ENCODE measurements at places on chromosomes 1 and 21.
A peak's percentile ranks its signal among the peaks of the same experiment; 100 is the strongest.

- no peak for DNase-seq
Observed at GRCh38 chr1:70431317-70431716, 20.2 kb downstream of the CTH start.

GRCh38 chr1:116737855-116738321 is 16.3 kb upstream of the CD2 start:
- DNase-seq, result no peak

DNA sequence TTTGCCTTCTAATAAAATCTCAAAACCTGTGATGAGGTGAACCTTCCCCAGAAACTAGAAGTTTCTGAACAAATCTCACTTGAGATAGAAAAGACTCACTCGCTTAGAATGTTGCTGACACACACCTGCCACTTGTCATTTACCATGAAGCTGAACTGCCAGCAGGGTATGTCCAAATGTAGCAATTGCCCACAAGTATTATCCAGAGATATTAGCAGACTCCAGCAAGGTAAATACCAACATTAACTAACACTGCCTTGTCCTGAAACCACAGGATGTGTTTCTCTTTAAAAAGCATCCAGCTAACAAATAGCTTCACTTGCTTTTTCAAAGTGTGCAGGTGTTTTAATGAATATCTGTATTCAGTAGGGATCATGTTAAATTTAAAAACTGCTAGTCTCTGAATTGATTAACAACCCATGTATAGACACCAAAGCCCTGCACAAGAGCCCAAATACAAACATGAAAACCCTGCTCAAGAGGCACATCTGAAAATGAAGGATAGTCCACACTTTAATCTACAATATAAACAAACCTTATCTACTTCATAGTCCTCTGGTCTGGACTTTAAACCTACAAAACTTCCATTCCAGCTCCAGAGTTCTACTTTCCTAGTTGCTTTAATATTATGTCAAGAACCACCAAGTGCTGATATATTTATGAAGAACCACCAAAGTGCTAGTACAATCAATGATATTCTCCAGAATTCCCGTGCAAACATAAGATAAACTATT is 19.3 kb downstream of the KRTAP8-1 start:
- no peak for DNase-seq

- no peak for DNase-seq
Observed at GRCh38 chr1:223179280-223179679, 36.2 kb upstream of the TLR5 start.

- DNase-seq, result no peak
Observed at GRCh38 chr1:112007169-112007568, 17.7 kb upstream of the KCND3 start.

- DNase-seq, result peak; percentile 94
Observed at GRCh38 chr1:47313915-47314664, at the start of gene STIL. Gene STIL (minus strand): TSS chr1:47314147. CDS start chr1:47310319, 3,828 bp downstream.

DNA sequence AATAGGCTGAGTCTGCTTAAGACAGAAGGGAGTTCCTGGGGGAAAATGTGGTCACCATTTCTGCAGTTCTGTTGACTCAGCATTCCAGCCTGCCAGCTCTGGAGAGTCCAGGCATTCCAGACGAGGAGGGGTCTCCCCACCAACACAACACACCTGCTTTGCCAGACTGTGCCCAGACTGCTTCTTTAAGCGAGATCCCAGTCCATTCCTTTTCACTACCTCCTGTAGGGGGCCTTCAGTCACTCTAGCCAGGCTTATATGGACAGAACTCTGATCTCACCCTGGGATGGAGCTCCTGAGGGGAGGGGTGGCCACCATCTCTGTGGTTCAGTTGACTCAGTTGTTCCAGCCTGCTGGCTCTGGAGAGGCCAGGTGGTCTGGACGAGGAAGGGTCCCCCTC is 48.5 kb downstream of the UBE2U start:
- DNase-seq, result no peak

GRCh38 chr1:64848136-64848535 is 103.3 kb downstream of the RAVER2 start:
- DNase-seq, result no peak

DNA sequence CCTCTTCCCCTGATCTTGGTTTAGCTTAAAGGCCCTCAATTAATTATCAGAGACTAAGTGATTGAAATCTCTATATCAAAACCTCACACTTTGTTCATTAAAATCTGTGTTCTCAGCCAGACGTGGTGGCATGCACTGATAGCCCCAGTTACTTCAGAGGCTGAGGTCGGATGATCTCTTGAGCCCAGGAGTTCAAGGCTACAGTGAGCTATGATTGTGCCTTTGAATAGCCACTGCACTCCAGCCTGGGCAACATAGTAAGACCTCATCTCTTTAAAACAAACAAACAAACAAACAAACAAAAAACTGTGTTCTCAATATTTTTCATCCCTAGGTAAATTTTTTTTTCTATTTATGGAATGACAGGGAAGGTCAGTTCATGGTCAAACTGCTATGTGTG is 18.7 kb downstream of the TRMT13 start:
- no peak for DNase-seq

DNA sequence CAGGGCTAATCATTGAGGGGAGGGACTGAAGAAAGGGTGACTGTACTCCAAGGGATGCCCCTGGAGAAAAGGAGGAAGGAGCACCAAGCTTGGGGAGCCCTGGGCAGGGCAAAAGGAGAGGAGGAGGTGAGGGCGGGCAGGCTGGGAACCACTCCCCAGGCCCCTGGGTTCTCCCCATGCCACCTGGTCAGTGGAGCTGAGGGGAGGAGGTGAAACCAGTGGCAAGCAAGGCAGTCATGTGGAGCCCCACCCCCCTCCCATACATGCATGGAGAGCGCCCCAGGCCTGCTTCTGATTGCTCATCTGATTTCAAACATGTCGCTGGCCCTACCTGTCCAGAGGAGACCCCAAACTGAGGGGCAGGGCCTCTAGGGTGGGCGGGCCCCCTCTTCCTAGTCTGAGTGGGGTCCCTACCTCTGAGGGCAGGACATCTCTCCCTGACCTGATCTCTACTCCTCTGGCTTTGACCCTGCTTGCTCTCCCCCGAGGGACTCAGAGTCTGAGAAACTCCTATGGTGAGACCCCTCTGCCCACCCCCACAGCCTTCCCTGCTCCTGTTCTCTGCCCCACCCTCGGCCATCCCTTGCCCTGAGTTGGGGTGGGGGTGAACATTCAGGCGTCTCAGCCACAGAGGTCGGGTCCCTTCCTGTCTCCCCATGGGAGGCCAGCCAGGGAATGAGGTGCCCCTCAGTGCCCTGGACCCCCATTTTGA is 18.6 kb downstream of the INSRR start:
- DNase-seq, result no peak

DNA sequence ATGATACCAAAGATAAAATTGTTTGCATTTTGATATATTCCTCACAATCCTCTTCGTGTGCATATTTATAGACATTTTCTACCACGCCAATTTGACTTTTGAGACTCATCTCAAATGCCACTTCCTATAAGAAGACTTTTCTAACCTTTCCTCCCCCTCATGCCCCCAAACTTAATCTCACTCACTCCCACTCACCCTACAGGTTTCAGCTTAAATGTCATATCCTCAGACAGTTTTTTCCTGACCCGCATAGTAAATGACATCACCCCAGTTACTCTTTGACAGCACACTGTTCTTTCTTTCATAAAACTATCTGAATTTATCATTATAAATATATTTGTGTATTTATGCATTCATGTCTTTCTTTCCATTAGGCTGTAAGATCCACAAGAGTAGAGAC is 29.6 kb upstream of the RGS8 start:
- no peak for DNase-seq

DNA sequence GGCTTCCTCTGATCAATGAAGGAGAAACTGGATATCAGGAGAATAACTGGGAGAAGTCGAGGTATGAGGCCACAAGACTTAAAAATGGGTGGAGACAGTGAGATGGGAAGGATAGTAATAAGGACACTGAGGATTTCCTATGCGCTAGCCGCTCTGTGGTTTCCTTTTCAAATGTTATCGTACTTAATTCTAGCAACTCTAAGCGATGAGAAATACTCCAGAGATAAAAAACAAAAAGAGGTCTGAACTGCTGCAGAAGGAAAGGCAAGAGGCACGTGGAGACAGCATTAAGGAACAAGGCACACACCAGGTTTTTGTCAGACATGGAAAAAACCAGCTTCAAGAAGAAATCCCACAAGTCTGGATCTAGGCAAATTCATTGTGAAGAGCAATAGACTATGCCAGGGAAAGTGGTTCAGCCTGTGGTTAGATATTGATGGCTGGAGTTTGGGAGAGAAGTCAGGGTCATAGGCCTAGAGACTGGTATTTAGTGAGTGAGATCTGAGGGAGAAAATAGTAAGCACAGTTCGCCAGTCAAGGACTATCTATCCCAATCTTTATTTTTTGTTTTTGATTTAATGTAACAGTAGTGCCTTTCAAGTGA is 5.3 kb downstream of the CLCA2 start:
- no peak for DNase-seq

DNA sequence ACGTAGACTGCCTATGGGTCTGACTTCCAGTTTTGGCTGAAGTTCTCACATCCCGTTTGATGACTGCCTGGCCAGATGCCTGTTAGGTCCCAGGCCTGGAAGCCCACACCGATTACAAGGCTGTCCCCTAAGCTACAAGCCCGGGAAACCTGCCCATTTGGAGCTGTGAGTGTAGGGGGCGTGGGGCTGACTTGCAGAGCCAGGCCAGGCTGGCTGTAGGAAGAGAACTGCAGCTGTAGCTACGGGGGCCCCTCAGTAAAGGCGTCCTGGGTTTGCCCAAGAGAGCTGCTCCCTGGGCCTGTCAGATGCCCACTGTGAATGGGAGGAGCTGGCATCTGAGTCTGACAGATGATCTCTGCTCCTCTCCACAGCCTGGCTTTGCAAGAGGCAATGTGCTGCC is 199.7 kb downstream of the CAMTA1 start:
- DNase-seq, result no peak

- DNase-seq, result no peak
Observed at GRCh38 chr1:235022981-235023710, 105.5 kb downstream of the TOMM20 start.

GRCh38 chr1:235485558-235485957 is 18.7 kb downstream of the B3GALNT2 start:
- DNase-seq, result no peak

- no peak for DNase-seq
Observed at GRCh38 chr1:207495801-207496792, at the start of gene CR1. Gene CR1 (plus strand): TSS chr1:207496157. CDS start chr1:207496268, 111 bp downstream.

DNA sequence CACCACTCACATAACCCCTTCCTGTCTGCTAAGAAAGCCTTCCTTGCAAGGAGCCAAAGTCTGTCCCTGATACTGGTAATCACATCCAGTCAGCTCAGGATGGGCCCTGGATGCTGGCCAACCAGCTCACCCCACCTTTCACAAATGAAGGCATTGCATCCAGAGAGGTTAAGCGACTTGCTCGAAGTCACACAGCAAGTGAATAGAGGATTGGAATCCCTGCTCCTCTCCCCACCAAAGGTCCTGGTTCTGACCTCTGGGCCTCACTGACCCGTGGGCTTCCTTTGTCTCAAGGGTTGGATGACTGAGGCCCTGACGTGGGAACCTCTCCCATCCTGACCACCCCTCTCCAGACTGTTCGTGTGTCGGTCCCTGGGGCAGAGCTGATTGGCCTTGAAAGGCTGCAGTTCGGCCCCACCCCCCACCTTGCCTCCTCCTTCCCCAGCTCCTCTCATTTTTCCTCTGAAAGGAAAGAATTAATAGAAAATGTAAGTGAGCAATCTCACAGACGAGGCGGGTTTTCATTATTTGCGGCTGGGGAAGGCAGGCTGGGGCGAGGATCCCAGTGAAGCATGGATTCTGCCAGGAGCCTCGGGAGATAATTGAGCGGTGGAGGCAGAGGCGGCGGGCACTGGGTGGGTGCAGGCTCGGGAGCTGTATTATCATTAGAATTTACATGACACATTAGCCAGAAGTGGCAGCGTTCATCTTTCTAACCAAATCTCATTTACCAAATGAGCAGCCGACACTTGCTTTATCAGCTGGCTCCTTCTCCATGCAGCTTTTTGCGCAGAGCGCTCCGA is 101.5 kb upstream of the CSF3R start:
- peak; percentile 8 for DNase-seq

DNA sequence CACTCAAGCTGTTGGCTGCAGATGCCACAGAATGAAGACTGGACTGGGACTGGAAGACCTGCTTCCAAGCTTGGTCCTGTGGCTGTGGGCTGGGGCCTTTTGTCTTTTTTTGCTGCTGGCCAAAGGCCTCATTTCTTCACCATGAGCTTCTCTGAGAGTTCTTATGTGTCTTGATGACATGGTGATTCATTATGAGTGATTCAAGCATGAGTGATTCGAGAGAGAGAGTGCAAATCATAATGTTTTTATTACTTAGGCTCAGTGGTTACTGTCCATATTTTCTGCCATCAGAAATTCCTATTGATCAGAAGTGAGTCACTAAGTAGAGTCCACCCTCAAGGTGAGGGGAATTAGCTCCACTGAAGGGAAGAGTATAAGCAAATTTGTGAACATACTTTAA is 94.0 kb downstream of the PCP4 start:
- DNase-seq, result no peak

- DNase-seq, result no peak
Observed at GRCh38 chr21:14531757-14532316, 14.3 kb downstream of the SAMSN1 start.

- DNase-seq, result no peak
Observed at GRCh38 chr1:172897738-172898137, 153.0 kb downstream of the TNFSF18 start.

DNA sequence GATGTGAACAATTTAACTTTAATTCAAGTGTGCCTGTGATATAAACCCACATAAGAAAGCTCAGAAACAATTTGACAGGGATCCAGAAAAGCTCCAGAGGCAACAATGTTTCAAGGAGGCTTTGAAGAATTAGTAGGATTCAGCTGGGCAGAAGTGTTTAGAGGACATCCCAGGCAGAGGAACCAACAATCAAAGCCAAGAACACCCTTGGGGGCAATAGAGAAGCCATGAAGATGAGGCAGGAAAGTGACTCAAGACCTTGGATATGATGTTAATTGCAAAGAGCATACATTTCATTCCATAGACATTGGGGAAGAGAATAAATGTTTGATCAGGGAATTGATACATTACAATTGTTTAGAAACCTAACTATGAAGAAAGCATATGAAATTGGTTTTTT is 280.3 kb downstream of the LTN1 start:
- no peak for DNase-seq

DNA sequence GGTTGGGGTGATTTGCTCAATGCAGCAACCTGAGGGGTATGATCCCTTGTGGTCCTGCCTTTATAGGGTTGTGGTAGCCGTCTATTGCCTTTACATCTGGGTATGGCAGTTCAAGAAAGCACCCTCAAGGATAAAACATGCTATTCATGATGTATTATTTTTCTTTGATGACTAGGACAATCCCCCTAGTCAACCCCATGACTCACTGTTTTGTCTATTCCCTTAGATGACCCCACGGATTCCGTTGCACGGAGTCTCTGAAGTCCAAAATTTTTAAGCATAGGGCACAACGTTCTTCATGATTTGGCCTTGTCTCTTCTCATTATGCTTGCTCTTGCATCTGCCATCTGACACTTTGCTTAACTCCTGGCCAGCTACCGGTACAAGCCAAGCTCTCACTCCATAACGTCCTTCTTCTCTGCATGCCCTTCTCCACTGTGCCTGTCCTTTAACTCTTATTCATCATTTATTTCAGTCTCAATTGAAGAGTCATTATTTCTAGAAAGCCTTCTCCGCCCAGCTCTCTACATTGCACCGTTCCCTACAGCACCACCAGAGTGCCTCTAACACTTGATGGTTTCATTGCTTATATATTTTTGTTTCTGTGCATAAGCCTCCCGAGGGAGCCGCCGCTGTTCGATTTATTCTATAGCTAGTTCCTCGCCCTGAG is 838 bp upstream of the DISP1 start:
- DNase-seq, result no peak
